ENCODE measurements at places on chromosomes 1 and 21.
A peak's percentile ranks its signal among the peaks of the same experiment; 100 is the strongest.

DNA sequence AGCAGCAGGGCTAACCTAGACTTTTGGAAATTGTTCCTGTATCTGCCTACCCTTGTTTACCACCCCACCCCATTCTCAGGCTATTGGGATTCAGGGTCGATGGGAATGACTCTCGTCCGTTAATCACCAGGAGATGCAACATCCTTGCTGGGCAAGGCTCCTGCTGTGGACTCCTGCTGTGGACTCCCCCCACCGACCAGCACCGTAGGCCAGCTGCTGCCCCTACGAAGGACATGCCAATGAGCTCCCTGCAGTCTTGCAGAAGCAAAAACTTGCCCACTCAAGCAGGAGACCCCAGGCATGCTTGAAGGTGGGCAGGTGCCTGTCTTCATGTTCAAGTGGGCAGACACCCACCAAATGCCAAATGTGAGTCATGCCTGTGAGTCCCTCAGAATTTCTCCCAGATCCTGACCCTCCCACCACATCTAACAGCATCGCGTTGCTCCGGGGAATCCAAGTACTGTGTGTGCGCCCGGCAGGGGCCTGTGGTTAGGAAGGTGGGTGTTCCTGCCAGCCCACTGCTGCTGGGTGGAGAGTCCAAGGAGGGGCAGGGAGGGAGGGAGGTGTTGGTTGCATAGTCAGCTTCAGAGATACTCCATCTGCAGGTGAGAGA is 41.7 kb upstream of the SOX13 start:
- no peak for DNase-seq

GRCh38 chr1:60891281-60891680 is 191.1 kb upstream of the NFIA start:
- no peak for DNase-seq

DNA sequence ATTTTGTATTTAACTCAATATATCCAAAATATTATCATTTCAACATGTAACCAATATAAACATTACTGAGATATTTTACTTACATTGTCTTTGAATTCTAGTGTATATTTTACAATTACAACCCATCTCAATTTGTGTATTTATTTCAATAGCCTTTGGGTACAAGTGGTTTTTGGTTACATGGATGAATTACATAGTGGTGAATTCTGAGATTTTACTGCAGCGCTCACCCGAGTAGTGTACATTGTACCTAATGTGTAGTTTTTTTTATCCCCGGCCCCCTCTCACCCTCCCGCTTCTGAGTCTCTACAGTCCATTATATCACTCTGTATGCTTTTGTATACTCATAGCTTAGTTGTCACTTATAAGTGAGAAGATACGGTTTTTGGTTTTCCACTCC is 117.0 kb upstream of the GALNT2 start:
- DNase-seq = no peak

- DNase-seq = no peak
These were observed 414.2 kb downstream of the PTPRU start for GRCh38 chr1:29650476-29650875.

GRCh38 chr21:34128124-34128523 is 54.7 kb downstream of the MRPS6 start:
- no peak for DNase-seq

GRCh38 chr1:243595527-243596210 is 254.4 kb downstream of the AKT3 start:
- DNase-seq = no peak

GRCh38 chr21:43331111-43331961 is 95.6 kb downstream of the SIK1 start:
- no peak for DNase-seq

DNA sequence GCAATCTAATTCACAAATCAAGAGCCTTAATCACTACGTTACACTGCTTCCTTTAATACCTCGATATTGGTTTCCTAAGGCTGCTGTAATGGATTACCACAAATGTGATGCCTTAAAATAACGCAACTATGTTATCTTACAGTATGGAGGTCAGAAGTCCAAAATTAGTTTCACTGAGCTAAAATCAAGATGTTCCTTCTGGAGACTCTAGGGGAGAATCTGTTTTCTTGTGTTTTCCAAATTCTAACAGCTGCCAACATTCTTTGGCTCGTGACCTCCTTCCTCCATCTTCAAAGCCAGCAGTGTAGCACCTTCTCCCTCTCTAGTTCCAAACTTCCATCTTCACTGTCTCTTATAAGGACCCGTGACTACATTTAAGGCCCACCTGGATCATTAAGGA is 335.0 kb upstream of the NFIA start:
- DNase-seq = no peak

DNA sequence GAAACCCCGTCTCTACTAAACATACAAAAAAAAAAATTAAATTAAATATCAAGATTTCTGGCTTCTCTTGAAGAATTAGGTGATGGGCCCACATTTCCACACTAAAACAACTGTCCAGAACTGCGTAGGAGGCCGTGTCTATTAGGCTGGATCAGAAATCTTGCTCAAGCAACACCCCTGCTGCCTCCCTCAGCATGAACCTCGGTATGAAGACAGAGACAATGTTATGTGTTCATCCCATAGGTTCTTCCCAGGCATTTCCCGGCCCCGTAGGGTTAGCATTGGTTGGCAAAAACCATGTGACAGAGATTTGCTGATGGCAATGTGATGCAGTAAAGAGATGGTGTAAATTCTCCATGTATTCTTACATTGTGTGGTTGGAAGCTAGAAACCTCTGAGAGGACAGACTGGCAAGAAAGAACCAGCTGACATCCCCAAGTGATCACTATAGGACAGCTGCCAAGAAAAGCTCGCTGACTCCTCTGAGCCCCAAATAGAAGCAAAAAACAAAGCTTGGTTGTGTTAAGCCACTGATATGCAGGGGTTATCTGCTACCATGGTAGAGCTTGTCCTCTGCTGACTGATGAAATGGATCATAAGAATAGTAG is 34.5 kb downstream of the EBNA1BP2 start:
- no peak for DNase-seq

GRCh38 chr1:94025383-94026340 is 95.3 kb downstream of the ABCA4 start:
- DNase-seq = no peak

GRCh38 chr1:66690666-66691381 is 61.4 kb upstream of the DYNLT5 start:
- DNase-seq = no peak

DNA sequence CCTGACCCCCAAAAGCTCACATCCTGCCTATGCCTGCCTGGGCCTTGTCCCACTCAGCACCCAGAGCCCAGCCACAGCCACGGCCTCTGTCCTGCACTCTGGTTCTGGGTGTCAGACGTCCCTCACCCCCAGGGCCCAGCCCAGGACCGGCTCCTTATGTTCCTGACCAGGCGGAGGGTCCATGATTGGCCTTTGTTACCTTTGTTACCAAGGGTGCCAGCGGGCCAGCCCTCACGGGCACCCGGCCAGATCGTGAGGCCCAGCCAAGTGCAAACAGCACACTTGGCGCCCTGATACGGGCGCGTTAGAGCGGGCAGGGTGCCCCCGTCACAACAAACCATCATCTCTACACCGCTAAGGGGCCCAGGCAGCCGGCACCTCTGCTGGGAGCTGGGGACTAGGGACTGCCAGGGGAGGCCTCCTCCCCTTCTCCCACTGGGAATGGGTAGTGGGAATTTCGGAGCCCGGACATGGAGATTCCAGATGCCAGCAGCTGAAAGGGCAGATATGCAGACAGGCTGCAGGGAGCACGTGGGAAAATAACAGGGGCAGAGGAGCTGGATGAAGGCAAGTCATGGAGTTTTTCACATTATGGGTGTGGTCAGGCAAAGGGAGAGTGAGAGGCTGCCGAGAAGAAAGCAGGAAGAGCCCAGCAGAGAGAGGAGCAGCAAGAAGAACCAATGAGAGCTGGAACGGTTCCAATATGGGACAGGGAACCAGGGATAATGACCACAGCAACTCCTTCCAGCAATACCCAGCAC is 22.1 kb downstream of the HSPG2 start:
- DNase-seq = no peak

DNA sequence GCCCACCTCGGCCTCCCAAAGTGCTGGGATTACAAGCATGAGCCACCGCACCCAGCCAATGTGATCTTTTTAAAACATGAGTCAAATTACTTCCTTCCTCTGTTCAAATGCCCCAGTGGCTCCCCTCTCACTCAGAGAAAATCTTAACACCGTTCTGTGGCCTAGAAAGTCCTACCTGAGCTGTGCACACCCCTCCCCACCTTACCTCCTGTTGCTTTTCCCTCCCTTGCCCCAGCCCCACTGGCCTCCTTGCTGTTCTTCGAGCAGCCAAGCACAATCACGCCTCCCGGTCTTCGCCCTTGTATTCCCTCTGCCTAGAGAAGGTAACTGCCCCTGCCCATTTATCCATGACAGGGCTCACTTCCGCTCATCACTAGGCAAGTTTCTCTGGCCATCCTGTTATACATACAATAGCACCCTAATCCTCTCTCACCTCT is 62.6 kb upstream of the RPL11 start:
- no peak for DNase-seq

GRCh38 chr1:27031235-27032118 is 18.8 kb upstream of the TENT5B start:
- peak; percentile 51 for DNase-seq

- DNase-seq = no peak
These were observed 98.0 kb upstream of the HP1BP3 start for GRCh38 chr1:20885121-20885520.

GRCh38 chr1:233641029-233641428 is 27.1 kb downstream of the KCNK1 start:
- DNase-seq = no peak

DNA sequence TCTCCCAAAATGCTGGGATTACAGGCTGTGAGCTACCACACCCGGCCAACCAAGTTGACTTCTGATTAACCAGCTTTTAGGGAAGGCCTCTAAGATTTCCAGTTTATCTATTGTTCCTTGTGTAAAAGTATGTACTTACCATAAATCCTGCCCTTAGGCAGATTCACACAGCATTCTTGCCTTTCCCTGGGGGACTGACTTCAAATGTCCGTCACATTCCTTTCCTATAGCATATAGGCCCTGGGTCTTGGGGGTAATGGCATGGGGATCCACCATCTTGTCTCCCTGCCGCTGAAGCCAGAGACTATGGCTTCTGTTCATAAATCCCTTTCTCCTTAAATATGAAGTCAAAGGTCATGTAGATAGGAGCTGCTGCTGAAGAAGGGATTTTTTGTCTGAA is 872 bp upstream of the PINK1 start:
- DNase-seq = no peak

GRCh38 chr1:100009458-100009857 is 39.7 kb downstream of the SLC35A3 start:
- peak; percentile 14 for DNase-seq

DNA sequence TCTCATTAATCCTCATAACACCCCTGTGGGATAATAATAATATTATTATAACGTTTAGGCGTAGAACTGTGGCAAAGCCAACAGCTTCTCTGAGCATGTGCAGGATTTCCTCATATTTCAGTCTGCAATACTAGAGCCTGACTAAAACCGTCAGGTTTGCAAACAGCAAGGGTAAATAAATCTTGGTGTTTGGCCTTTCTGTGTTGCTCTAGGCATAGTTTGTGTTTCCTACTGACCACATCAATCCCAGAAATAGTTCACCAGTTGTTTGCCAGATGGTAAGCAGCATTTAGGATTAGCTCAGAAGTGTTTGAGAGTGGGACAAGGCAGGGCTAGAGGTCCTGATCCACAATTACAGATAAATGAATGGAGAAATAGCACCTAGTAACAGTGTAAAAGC is 2.8 kb upstream of the KCNA3 start:
- DNase-seq = no peak

GRCh38 chr1:25673962-25674806 is 57.6 kb downstream of the MAN1C1 start:
- DNase-seq = no peak

DNA sequence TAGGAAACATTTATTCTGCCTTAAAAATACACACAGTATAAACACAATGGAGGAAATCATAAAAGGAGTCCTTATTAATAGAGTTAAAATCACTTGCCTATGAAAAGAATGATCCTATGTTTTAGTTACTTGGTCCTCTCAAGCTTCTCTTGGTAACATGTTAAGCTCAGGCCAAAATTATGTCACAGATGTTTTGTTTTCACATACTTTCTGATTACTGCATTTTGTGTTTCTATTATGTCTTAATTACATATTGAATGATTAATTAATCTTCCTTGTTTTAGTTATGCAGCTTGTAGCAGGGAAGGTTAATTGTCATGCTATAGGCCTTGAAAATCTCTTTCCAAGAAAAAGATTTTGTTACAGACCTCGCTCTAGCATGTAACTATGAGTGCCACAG is 406.0 kb downstream of the PLA2G4A start:
- no peak for DNase-seq

DNA sequence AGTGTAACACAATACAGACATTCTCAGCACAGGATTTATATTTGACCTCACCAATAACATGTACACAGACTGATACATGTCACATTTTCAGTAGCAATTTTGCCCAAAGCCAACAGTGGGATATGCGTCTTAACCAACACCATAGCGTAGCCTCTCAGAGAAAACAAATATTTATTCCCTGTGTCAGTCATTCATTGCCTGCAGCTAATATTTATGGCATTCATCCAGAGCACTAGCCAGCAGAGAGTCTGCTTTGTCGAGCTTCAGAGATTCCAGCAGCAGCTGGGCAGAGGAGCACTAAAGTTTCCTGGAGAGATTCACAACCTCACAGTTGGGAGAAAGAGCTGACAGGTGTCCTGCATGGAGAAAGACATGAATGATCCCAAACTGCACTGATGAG is 400.7 kb upstream of the DAB1 start:
- DNase-seq = no peak

All from BJ (cell line).